IMR-90 (cell line): ENCODE measurements at places on chromosomes 2 and 18. TPM values are rescaled to one million over a fixed set of nuclear protein-coding genes. Genes with fewer than 3 reads are reported as not detected.

- DNase-seq, result peak; percentile 88
Measured at GRCh38 chr2:74833418-74834233, at the start of gene HK2. HK2 (plus strand) TSS chr2:74834127; CDS start chr2:74834581, 454 bp downstream.

UGT1A5 gene
- total RNA-seq, result not detected in 2 replicates

GRCh38 chr2:73033142-73033765, 38.3 kb downstream of the SFXN5 start:
- DNase-seq, result no peak

DNA sequence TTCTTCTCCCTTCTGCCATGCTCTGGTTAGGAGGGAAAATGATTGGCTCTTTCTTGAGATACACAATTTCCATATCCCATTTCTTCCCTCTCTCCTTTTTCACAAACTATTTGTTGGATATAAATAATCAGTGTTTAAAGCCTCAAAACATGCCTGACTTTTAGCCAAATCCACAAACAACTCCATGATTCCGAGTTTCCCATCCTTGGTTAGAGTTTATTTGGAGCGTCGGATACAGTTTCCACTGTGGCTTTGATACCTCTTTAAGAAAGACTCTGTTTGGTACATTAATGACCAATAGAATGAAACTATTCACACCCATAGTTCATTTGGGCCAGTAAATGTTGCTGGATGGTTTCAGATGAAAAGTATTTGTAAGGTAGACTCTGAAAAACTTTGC, 5.9 kb upstream of the FHL2 start:
- no peak for DNase-seq

DNA sequence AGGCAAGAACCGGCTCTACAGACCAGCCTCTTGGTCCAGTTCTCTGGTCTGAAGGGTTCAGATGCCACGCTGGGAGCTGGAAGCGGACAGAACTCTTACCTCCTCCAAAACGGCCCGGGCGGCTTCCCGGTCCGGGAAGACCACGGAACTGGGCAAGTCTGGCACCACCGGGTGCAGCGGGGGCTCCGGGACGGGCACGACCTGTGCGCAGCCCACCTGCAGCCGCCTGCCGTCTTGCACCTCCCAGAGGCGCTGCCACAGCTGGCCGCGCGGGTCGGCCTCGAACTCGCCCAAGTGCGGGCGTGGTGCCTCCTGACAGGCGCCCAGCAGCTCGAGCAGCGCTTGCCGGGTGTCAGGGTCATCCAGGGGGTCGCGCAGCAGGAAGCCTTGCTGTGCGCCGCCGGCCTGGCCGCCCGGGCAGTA, 773 bp downstream of the CMPK2 start:
- no peak for DNase-seq

EIF5B gene
- total RNA-seq, result 19.7 and 26.9 TPM in 2 replicates

DNA sequence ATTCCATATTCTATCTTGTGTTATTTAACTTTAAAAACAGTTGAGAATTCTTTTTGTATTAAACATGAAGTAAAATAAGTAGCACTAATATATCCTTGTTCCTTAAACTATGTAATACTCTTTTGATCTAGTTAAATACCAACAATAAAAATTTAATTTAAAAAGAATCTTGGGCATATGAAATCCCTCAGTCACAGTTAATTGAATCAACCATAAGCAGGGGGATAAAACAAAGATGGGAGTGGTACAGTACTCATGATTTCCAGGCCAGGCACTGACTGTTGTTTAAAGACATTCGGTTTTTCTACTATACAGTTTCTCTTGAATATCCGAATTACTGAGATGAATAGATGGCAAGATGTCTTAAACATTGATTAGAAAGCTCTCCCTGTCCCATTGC, 99.5 kb downstream of the TAF4B start:
- DNase-seq, result no peak
